ENCODE measurements at places on chromosomes 12 and 14.

DNA sequence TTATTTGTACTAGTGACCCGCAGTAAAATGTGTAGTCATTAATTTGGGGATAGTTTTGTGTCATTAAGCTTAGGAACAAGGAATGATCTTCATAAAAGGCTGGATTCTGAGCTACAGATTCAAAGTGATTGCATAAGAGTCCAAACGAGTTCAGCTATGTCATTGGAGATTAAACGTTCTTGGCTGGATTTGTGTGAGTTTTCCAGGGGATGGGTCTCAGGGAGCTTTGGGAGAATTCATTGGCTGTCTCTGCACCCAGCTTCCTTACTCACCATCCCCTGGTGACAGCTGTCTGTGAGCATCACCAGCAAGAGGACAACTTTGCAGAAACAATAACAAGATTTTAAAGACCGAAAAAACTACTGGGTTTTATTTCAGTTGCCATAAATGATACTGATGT is 130.4 kb downstream of the DAAM1 start:
- no peak for DNase-seq

- DNase-seq = no peak
These were observed 1.1 kb downstream of the PHLDA1 start for GRCh38 chr12:76030341-76031080.

DNA sequence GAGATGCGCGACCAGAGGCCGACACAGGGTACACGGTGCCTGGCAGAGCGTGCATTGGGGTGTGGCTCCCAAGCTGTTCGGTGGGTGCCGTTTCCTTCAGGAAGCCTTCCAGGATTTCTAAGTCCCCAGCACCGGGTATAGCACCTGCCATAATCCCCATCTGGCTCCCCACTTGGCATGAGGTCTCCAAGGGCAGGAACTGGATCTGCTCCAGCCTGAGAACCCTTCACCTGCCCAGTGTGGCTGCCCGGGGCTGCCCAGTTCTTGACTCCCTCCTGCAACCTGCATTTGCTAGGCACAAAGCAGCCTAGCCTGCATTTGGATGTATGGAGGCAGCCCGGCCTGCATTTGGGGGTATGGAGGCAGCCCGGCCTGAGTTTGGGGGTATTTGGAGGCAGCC is 69.7 kb downstream of the RFLNA start:
- DNase-seq = no peak

GRCh38 chr14:69073915-69074314 is 79.0 kb downstream of the DCAF5 start:
- DNase-seq = no peak

DNA sequence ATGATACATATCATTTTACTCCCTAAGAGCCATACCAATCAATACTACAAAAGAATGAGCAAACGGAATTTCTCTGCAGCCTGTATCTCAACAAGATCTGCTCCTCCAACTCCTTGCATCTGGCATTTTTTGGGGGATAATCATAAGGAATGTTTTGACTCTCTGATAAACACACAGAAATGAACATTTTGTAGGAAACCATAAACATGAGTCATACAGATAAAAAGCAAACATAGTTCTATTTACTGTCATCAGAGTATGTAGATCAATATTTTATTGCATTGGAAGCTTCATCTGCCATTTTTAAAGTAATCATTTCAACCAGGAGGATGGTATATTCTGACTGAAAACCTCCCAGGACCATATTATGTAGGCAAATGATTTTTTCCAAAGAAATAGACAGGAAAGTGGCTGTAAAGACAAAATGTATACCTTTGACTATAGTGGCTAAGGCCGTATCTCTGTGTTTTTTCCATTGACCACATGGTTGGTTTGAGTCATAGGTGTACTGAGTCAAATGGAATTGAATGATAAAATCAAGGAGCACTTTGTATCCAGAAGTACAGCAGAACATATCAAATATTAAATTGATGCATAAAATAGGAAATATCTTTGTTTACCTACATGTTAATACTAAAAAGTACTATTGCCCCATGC is 32.4 kb upstream of the CD69 start:
- no peak for DNase-seq

GRCh38 chr14:54778618-54779345 is 123.8 kb downstream of the GCH1 start:
- DNase-seq = no peak

- no peak for DNase-seq
These were observed 7.4 kb upstream of the TMEM132C start for GRCh38 chr12:128259556-128260070.

GRCh38 chr12:111244673-111245072 is 124.2 kb downstream of the PHETA1 start:
- no peak for DNase-seq

GRCh38 chr14:104743461-104744380 is 9.2 kb upstream of the SIVA1 start:
- DNase-seq = no peak

DNA sequence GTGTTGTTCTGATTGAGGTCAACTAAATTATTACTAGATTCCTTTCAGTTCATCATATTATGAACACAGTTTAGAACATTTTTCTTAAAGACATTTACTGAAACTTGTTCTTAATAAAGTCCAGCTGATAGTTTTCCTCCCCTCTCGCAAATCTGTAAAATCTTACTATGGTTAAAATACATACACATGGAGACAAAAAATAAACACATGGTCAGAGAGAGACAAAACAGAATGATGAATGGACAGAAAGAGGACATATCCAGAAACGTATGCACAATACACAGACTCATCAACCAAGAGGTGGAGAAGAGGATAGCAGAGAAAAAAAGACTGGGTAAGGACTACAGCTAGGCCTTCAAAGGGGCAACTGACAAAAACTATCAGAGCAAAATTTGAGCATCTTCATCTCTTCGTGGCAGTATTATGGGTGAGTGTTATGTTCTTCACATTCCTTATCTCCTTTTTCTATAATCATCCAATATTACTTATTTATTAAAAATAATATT is 38.4 kb downstream of the EEA1 start:
- DNase-seq = no peak

DNA sequence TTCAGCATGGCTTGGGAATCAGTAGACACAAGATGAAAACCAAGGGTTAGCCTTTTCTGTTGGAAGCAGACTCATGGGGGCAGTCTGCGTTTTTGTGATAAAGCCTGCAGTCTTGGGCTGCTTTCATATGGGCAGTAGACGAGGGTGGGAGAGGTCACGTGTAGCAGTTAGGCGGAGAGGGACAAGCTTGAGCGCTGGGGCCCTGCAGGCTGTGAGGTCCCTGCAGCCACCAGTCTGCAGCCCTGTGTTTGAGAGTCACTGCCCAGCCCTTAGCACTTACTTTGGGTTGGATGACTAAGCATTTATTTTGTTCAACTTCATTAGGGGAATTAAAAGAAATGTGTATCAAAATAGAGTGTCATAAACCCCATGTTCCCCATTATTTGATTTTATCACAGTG is 37.2 kb downstream of the EP400 start:
- no peak for DNase-seq

GRCh38 chr12:92446083-92446460 is 256.7 kb upstream of the PLEKHG7 start:
- no peak for DNase-seq

GRCh38 chr12:74449872-74450271 is 87.8 kb upstream of the ATXN7L3B start:
- DNase-seq = no peak

- DNase-seq = no peak
These were observed 349.7 kb downstream of the ATP23 start for GRCh38 chr12:58291106-58291505.

- no peak for DNase-seq
These were observed 4.9 kb downstream of the SH2B3 start for GRCh38 chr12:111410431-111411184.

GRCh38 chr12:104740668-104741067 is 217.4 kb downstream of the SLC41A2 start:
- DNase-seq = no peak

DNA sequence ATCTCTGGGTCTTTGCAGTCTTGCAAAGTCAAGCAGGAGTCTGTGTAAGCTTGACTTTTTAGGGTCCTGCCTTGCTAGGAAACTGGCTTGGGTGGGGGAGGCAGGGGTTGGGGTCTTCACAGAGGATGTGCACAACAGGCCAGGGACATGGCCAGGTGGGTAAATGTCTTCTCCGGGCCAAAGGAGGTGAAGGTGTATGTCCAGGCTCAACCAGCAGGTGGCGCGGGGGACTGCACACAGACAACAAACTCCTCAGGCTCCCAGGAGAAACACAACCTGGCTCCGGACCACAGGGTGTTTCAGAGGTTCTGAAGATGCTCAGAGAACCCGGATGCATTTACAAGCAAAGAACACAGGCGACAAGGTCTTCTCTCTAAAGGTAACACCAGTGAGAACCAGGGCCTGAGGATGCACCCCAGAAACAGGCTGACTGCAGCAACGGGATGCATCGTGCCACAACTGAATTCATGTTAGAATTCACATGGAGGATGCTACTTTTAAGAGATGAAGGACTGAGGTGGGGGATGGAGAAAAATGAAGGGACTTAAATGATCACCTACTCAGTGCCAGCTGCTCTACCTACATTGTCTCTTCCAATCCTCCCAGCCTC is 56.0 kb downstream of the PLEKHG3 start:
- DNase-seq = no peak

DNA sequence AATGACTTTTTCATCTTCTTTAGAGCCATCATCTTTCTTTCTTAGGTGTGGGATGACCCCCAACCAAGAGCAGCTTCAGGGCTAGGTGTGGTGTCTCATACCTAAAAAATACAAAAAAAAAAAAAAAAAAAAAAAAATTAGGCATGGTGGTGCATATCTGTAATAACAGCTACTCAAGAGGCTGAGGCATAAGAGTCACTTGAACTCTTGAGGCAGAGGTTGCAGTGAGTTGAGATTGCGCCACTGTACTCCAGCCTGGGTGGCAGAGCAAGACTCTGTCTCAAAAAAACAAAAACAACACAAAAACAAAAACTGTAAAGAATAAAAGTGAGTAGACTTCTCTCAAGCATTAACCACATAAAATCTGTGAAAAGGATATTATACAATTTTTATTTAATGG is 8.0 kb upstream of the ATF7IP start:
- DNase-seq = no peak

DNA sequence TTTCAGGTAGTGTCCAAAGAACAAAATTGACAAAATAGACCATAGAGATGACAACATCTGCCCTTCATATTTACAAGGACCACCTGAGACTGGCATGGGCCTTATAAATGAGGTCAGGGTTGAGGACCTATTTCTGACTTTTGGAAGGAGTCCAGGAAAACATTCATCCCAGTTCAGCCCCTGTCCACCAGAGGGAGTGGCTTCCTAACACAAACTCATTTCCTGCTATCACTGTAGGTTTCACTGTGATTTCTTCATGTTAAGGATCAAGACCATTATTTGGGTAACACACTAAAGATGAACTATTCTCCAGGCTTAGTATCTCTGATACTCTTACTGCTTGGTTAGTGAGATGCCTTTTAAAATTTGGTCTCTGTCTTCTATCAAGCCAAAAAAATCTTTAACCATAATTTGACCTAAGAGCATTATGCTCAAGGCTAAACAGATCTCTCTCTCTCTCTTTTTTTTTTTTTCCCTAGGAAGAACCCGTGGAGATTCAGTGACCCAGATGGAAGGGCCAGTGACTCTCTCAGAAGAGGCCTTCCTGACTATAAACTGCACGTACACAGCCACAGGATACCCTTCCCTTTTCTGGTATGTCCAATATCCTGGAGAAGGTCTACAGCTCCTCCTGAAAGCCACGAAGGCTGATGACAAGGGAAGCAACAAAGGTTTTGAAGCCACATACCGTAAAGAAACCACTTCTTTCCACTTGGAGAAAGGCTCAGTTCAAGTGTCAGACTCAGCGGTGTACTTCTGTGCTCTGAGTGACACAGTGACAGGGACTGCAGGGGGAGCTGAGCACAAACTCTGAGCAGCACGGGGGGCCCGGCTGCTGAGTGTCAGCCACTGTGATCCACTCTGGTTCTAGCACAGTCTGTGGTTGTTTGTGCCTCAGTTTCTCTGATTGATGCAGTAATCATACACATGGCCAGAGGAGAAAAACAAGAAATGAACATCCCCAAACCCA is 267.6 kb upstream of the OR4E1 start:
- DNase-seq = no peak

DNA sequence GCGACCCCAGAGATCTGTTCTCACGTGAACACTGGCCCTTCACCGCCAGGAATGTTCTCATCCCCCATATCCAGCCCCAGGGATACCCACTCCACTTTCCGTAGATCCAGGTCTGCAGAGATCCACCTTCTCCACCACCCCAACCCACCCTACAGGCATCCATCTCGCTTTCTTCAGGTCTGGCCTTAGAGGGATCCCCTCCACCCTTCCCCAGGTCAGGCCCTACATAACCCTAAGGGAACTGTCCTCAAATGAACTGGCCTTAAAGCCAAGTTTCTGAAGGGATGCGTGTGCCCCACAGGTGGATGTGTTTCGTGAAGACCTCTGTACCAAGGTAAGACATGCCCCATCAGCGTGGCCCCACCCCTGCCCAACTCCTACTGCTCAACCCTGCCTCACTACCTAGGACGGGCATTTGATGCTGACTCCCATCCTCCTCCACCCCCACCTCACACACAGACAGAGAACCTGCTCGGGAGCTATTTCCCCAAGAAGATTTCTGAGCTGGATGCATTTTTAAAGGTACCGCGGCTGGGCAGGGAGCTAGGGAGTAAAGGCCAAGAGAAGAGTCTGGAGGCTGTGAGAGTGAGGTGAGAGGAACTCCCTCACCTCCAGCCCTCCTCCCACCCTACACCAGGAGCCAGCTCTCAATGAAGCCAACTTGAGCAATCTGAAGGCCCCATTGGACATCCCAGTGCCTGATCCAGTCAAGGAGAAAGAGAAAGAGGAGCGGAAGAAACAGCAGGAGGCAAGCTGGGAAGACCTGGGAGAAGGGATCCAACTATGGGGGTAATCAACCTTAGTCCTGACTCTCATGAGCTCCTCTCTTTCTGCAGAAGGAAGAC is 912 bp downstream of the PSME1 start:
- DNase-seq = no peak

- DNase-seq = no peak
These were observed 108.7 kb downstream of the PTGER2 start for GRCh38 chr14:52422650-52423356.

DNA sequence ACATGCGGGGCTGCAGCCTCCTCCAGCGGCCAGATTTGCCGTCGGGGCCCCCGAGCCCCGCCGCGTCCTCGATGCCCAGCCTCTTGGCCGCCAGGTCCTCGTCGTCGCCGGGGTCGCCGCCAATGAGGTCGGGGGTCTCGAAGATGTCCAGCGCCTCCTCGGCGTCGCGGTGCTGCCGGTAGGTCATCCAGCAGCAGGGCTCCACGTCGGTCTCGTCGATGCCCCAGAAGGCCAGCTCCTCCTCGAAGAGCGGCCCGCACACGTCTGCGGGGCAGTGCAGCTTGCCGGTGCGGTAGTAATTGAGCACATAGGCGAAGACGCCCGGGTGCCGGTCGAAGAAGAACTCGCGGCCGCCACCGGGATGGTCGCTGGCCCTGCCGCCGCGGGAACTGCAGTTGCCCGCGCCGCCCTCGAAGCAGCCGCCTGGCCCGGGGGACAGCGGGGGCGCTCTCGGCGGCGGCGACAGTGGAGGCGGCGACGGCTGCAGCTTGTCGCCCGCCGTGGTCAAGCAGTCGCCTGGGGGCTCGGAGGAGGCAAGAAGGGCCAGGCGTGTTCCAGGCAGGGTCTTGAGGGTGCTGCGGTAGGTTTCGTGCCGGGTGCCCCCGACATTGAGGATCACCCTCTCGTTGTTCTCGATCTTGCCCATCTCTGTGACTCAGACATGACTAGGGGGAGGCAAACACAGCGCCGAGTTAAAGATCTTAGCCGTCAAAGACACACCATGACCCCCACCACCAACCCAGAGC is 2.1 kb downstream of the KCNC2 start:
- no peak for DNase-seq

Measured in AG09319 (cell line).